AG09309 (cell line): ENCODE measurements at places on chromosomes 4 and X.

DNA sequence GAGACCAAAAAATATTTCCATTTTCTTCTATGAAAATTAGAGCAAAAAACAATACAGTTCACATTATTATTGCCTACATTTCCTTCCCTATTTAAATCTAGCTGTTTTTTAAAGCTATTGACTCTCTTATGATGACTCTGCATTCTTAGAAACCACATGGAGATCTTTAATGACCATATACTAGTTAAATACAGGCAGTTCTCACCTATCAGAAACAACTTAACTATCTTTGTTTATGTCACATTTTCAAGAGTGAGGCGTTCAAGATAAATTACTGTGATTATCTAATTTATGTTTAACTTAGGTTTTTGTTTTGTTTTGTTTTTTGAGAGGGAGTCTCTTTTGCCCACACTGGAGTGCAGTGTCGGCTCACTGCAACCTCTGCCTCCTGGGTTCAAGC lies 3.0 kb downstream of the CISD2 start:
- DNase-seq, result no peak

DNA sequence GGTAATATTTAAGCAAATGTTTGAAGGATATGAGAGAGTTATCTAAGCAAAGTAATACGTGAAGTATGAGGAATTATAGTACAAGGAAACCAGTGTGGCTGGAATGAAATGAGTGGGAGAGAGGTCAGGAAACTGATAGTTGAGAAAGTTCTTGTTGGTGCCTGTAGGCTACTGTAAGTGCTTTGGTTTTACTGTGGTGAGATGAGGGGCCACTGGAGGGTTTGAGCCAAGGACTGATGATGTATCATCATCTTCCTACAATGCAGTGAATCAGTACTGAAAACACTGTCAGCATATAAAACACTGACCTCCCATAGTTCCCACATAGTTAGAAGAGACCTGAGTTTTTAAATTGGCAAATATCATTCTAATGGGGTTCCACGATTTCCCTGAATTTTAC lies 367.5 kb upstream of the CTSO start:
- peak; percentile 84 for DNase-seq

- DNase-seq, result no peak
Measured at GRCh38 chrX:96682516-96682915, 2.1 kb upstream of the DIAPH2 start.

- DNase-seq, result no peak
Measured at GRCh38 chrX:129876771-129877305, 29.1 kb upstream of the UTP14A start.

DNA sequence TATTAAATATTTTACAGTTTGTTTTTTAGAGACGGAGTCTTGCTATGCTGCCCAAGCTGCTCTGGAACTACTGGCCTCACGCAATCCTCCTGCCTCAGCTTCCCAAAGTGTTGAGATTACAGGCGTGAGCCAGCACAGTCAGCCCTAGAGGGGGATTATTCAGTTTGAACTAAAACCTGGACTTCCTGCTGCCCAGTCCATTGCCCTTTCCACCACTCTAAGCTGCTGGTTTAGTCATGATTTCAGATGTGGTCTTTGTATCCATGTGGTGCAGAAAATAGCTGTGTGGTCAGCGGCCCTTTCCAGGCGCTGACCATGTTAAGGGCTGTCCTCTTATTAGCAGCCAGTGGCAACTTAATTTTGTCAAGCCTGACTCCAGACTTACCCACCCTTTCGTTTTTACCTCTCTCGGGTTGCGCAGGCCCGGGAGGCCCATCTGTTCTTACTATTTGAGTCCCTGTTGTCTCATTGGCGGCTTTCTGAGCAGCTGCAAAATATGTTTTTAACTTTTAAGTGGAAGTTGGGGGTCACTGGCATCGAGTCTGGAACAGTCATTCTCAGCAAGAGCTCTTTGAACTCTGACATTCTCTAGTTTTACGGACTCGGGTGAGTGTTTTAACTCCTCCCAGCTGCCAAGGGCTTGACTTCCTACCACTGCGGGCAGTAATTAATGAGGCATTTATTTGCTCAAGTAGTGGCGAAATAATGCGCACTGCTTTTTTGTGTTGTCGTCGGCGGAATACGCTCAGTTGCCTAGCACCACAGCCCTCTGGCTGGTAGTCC lies 773 bp upstream of the VMA21 start:
- DNase-seq, result peak; percentile 2

DNA sequence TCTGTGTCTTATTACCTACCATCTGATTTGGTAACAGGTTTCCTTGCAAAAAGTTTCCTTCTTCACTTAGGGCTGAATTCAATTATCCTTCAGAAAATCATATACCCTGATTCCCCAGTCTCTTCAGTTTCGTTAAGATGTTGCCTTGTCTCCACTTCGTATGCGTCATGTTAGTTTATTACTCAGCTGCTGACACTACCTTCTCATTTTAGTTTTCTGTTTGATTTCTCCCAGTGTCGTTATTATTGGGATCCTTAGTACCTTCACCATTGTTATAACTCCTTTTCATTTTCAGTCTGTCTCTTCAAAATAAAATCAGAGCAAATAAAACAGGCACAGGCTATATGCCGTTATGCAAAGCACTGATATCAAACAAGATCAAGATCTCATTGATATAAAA lies 87.5 kb upstream of the RBPJ start:
- no peak for DNase-seq

DNA sequence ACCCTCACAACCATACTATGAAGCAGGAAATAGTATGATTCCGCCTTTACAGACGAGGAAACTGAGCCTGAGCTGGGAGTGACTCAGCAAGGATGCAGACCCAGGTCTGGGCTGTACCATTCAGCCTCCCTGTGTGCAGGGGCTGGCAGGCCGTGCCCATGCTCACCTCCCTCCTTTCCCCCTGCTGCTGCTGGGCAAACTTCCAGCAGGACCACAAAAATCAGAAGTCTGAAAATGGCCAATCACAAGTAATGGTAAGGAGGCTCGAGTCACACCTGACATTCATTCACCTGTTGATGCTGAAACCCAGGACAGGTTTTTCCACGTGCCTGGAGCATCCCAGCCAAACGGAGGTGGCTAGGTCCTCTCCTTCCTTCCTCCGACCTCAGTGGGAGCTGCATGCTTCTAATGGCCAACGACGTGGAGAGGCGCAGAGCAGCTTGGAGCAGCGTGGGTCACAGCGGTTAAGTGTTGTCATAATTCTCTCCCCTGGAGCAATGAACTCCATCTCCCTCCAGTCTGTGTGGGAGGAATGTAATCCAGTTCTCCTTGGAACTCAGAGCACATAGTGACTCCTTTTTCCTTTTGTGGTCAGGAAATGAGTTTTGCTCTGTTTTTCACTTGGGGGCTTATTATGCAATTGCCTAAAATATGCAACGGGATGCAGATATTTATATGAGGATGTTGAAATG lies 371.7 kb downstream of the BCOR start:
- peak; percentile 81 for DNase-seq

DNA sequence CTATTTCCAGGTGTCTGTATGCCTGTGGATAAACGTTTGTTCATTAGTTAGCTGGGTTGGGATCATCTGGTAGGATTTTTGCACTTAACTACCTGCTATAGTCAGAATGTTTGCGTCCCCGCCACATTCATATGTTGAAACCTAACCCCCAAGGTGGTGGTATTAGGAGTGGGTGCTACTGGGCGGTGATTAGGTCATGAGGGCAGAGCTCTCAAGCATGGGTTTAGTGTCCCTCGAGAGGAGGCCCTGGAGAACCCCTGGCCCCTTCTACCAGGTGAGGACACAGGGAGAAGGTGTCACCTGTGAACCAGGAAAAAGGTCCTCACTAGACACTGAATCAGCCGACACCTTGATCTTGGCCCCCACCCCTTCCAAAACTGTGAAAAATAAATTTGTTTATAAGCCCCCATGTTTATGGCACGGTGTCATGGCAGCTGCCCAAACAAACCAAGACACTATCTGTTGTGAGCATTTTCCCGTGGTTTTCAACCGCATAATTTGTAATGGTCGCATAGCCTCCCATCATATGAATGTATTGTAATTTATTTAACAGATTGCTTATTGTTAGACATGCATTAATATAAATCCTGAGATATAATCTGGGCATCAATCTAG lies 92.7 kb upstream of the TRIM2 start:
- DNase-seq, result no peak

DNA sequence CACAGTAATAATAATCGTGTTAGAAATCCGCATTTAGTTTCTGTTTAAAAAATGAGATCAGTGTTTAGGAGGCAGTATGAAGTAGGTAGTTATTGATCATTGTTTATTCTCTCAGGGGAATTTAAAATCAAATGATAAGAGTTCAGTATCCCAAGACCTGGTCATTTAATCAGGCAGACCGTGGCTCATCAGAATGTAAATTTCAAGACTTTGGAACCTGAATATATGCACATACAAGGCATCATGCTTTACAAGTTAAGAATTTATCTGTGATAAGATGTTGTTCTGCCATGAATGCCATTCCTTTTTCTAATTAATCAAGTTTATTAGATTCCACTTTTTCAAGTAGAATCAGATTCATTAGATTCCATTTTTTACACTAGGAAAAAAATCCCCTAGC lies 133.5 kb upstream of the MAOA start:
- no peak for DNase-seq

GRCh38 chr4:26992657-26993361 lies 132.2 kb downstream of the STIM2 start:
- peak; percentile 16 for DNase-seq

GRCh38 chrX:16100673-16101072 lies 22.7 kb upstream of the GRPR start:
- DNase-seq, result no peak
